ENCODE measurements at places on chromosomes 4 and X. TPM values are rescaled to one million over a fixed set of nuclear protein-coding genes. Genes with fewer than 3 reads are reported as not detected.

Gene MGAT4D
- total RNA-seq, result not detected

Gene AKAP17A
- 45.5 TPM for total RNA-seq

Gene FGF2
- total RNA-seq, result 23.9 TPM

Gene MXD4
- total RNA-seq, result 59.2 TPM

Gene SPATA4
- not detected for total RNA-seq

Gene GLRA2
- not detected for total RNA-seq

DNA sequence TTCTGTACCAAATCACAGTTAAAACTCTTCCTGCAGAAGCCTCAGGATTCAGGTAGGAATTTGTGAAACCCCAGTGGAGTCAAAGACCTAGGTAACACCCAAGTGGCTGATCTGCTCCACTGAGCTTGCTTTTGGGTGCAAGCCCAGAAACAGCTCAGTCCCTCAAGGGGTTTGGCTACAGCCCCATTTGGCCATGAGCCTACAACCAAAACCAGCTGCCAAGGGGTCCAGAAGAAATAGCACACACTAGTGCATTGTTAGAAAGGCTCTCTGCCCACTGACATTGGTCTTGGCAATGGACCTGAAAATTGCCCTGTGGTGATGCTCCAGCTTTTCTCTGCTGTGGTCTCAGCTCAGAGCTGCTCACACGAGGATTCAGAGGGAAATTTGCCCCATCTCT lies 577.4 kb upstream of the INTU start:
- DNase-seq, result no peak

DNA sequence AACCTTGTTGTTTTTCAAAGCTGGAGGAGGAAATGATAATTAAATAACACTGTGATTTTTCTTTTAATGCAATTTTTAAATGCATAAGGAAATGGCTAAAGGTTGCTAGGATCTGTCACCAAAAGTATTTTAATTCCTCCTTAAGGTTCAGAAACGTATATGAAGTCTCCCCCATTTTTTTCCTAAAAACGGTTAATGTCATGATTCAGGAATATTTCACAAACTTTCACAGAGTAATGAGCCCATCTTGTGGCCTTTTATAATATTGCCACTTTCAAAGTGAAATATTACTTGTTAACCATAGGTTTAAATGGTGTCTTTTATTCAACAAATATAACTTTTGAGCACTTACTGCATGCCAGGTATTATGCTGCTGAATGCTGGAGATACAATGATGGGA lies 99.5 kb upstream of the USP38 start:
- peak; percentile 2 for DNase-seq

GRCh38 chrX:18353931-18354368 lies 538 bp downstream of the SCML2 start:
- DNase-seq, result no peak

GRCh38 chr4:156673483-156673882 lies 298.1 kb downstream of the PDGFC start:
- DNase-seq, result no peak

DNA sequence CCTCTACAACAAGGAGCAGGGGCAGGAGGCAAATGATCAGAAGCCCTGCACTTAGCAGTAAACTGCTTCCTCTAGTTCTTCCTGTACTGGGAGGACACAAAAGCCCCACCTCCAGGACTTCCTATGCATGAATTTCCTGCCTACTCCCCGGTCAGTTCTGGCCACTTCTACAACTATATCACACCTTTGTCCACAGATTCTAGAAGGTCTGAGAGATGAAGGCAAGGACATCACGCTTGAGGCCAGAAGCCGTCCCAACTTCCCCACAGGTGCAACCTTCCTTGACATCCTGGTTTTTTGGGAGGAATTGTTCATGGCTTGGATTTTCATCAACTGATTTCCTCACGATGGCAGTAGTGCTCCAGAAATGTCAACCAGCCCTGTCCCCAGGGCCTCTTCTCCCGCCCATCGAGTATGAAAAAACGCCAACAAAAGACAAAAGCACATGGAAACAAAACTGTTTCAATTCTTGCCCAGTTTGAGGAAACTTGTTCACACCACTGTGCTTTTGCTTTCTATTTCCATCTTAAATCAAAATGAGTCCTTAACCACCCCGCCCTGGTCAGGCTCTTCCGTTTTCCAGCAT lies 206.5 kb upstream of the STK26 start:
- peak; percentile 42 for DNase-seq

- peak; percentile 52 for DNase-seq
These were observed 35.9 kb upstream of the PPM1K start for GRCh38 chr4:88320224-88320779.

DNA sequence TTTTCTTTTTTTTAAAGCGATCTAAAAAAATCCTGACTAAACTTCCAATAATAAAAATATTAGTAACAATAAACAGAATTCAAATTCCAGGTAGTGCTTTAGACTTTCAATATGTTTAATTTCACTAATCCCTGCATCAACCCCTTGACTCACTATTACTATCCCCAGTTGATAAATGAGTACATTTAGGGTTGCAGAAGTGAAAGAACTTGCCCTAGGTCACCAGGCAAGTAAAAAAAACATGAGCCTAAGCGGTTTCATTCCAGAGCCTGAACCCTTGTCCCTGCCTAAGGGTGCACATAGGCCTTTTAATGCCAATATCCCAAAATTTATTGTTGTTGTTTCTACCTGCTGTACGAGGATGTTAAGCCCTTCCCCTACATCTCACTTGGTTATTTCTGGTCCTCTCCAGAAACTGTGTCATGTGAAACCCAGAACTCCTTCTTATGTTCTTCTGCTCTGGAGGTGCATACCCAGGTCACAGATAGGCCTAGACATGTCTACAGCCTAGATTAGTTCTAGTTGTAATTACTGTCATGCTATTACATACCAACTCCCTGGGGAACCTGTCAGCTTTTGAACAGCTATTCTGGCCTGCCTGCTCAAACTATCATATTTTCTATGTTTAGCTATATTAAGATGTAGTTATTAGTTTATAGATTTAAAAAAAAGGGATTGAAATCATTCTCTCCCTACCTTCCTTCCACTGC lies 244.5 kb upstream of the PITX2 start:
- DNase-seq, result no peak

Measured in endothelial cell of umbilical vein (primary cell).